Kidney (tissue), 22 donors: ENCODE measurements at places on chromosomes 6 and 20.

- no peak for DNase-seq
These were observed 119.4 kb downstream of the TBX18 start for GRCh38 chr6:84645000-84645399.

GRCh38 chr6:78605909-78606446, 261.4 kb upstream of the IRAK1BP1 start:
- DNase-seq, result no peak

GRCh38 chr6:155181498-155181897, 82.3 kb upstream of the CLDN20 start:
- DNase-seq, result no peak

DNA sequence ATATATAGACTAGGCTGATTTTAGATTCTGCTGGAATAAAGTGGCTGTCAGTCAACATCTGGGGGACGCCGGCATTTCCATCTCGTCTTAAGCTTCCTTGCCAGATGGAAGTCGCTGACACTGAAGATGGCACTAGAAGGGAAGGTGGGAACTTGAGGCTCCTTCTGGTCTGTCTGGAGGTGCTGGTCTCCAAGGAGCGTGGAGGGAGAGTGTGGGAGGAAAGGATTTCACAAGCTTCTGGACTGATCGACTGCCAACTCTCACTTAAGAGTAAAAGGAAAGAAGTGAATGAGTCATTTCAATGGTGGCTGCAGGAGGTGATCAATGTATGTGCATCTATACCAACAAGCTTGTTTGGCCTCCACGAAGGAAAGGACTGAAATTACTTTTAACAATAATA, 40.4 kb downstream of the DUSP22 start:
- no peak for DNase-seq

DNA sequence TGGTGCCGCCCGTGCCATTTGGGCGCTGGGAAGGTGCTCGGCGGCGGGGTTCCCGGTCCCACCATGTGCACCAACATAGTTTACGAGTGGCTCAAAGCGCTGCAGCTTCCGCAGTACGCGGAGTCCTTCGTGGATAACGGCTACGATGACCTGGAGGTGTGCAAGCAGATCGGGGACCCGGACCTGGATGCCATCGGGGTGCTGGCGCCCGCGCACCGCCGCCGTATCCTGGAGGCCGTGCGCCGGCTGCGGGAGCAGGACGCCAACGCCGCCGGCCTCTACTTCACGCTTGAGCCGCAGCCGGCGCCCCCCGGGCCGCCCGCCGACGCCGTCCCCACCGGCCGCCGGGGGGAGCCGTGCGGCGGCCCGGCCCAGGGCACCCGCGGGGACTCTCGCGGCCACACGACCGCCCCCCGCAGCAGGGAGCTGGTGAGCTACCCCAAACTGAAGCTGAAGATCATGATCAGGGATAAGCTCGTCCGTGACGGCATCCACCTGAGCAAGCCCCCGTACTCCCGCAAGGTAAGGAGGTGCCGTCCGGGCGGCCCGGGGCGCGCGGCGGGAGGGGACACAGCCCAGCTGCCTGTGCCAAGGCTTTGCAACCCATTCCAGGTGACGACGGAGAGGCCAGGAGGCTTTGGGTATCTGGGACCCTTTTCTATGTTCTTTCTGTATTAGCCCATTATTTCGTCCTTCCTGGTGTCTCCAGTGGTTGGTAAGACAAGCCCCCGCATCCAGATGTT, 547 bp downstream of the SAMD5 start:
- no peak for DNase-seq

DNA sequence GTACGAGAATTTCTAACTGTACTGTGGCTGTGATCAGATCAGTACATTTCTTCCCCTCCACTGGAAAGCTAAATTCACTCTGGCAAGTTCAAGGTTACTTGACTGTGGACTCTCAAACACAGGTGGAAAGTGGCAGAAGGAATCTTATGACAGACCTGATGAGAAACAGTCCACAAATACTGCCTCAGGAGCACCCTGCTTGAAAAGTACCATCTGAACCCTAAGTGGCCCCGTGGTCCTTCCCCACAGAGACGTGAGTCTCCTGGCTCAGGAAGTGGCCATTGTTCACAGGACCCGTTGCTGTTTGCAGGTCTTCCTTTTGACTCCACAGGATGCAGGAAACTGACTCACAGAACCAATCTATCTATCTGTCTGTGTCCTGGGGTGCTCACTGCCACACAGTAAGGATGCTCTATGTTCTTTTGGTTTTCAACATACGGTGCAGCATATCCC, 47.5 kb upstream of the NHSL1 start:
- no peak for DNase-seq

- DNase-seq, result no peak
These were observed 1006.0 kb downstream of the KIF16B start for GRCh38 chr20:15567219-15567618.

DNA sequence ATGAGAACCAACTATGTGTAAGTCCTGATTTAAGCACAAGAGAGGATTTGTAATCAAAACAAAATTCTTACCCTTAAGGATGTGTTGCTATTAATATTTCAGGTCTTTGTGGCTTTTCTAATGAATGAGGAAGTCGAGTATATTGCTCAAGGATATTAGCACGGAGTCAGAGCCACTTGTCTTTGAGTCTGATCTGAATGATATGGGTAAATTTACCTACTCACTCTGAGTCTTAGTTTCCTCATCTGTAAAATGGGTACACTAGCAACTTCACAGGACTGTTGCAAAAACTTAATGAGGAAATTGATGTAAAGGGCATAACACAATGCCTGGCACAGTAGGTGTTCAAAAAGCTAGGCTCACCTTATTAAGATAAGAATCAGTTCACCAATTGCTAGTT, 30.0 kb upstream of the QKI start:
- no peak for DNase-seq

DNA sequence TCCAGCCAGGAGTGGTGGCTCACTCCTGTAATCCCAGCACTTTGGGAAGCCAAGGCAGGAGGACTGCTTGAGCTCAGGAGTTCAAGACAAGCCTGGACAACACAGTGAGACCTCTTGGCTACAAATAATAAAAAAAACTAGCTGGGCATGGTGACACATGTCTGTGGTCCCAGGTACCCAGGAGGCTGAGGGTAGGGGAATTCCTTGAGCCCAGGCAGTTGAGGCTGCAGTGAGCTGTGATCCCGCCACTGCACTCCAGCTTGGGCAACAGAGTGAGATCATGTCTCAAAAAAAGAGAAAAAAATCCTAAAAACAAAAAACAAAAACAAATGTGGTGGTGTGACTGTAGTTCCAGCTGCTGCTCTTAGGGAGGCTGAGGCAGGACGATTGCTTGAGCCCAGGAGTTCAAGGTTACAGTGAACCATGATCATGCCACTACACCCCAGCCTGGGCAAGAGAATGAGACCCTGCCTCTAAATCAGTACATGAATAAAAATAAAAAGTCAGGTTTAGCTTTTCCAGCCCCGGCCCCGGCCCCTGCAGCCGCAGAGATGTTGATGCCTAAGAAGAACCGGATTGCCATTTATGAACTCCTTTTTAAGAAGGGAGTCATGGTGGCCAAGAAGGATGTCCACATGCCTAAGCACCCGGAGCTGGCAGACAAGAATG, 13.5 kb upstream of the SNRPC start:
- DNase-seq, result no peak

- no peak for DNase-seq
These were observed 69.8 kb upstream of the SNX9 start for GRCh38 chr6:157753291-157753690.

DNA sequence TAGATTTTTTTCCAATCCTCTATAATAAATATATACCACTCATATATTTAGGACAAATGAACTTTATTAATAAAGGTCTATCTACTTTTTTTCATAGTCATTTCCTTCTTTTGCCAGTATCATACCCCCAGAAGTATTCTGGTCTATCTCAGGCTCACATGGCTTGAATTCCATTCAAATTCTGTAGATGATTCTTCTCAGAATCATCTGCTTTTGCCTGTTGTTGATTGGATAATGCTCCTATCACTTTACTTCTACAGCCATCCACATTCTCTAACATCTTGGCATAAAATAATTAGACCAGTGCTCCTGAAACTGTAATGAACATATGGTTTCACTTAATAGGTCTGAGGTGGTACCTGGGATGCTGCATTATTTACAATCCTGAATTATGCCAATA, 121.2 kb downstream of the GFRAL start:
- no peak for DNase-seq

- DNase-seq, result no peak
These were observed 48.6 kb downstream of the FIG4 start for GRCh38 chr6:109739686-109740085.

DNA sequence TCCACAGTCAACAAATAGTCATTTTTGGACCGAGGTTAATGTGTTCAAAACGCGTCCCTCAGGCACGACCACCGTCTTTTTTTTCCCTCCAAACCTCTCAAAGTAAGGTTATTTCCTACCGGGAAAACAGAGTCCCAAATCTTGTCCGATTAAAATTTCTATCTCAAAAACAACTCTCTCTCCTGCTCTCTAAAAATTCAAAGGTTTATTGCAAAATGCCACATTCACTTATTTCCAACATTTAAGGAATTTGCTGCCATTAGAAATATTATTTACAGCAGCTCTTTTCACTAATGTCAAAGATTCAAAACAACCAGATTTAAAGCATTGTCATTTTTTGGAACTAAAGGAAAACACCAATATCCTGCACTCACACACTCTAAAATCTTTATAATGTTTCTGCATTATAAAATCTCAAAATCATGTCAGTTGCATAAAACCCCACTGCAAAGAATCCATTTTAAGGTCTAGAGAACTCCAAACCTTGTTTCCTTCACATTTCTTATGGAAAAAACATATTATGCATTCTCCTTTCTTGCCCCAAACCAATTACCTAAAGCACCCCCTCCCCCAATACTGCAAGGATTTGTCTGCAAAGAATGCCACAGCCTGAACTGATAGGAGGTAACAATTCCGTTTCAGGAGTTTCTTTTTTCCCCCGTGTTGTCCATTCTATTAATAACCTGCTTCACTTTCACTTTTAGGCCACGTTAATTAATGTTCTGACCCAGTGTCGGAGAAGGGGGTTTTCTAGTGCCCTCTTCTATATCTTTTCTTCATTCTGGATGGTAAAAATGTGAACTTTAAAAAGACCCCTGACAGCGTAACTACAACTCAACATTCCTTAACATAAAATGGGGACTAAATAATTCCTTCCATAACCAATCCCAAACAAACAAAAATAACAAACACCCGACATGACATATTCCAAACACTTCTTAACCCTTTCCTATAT, 1.4 kb downstream of the NRN1 start:
- peak; percentile 23 for DNase-seq

DNA sequence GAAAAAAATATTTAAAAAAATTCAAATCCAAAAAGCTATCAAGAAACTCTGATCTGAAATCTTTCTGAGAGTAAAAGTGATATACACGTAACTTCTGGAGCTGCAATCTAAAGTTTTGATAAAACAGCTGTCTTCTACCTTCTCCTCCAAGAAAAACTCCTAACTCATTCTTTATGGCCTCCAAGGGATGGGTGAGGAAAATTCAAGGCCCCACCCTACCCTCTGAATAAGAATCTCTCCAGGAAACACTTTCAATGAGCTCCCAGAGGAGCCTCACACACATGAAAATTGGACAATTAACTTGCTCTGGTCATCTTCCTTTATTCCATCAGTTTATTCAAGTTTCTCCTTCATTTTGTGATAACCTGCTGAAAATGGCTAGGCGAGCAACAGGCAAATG, 93.4 kb downstream of the FNDC1 start:
- no peak for DNase-seq
